ENCODE measurements at places on chromosomes 4 and X.

DNA sequence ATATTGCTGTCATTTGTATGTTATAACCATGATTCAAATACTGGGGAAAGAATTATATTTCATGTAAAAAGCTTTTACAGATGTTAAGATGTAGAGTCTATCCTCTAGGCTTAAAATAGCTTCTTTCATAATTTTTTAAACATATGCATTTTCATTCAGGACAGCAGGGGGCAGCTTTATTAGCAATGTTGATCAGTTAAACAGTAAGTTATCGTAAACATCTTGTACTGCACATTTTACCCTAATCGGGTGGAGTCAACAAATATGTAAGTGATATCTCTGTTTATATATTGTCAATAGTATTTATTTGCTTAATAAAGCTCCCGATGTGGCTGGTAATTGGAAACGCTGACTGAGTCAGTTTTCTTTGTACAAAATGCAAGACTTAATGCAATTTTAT is 142.5 kb upstream of the MED14 start:
- DNase-seq, result no peak

- no peak for DNase-seq
These were observed 61.3 kb downstream of the MTHFD2L start for GRCh38 chr4:74219240-74219639.

DNA sequence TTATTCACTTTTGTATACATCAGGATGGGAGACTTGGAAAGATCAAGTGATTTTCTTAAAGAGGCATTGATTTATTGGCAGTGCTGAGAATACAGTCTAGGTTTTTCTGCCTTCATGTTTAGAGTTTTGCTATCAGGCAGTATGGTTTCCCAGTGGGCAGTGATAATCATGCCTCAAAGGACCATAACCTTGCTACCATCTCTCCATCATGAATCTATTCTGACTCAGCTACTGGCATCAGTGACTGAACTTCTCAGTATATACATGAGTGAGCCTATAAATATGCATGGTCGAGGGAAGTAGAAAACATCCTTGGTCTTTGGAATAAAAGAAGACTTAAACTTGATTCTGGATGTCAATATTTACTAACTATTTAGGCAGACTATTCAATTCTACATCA is 562.0 kb upstream of the AADAT start:
- DNase-seq, result peak; percentile 42

- DNase-seq, result no peak
These were observed 146.9 kb downstream of the DCHS2 start for GRCh38 chr4:154344686-154345085.

DNA sequence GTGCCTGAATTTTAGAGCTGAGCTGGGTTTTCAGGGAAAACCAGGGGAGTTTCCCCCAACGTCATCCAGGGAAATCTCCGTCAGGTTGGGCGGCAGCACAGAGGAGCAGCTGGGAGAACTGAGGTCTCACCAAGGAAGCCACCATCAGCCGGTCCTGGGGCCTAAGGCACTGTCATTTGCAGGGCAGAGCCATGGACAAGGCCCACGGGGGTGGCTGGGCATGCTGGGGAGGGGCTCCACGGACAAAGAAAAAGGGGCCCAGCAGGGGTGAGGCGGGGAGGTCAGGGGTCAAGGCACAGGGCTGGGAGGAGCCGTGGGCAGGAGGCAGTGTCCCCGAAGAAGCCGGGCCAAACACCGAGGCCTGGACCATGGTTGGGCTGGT is 109.8 kb downstream of the HMX1 start:
- no peak for DNase-seq
